Epithelial cell of umbilical artery (primary cell): ENCODE measurements at places on chromosomes 16 and 17. TPM values are rescaled to one million over a fixed set of nuclear protein-coding genes. Genes with fewer than 3 reads are reported as not detected.

SHBG gene
- not detected in 2 replicates for total RNA-seq

CFAP97D1 gene
- total RNA-seq, result not detected in 2 replicates

KARS1 gene
- 188 and 193 TPM in 2 replicates for total RNA-seq

RASD1 gene
- total RNA-seq, result 1.4 and 6.8 TPM in 2 replicates

RHBDL3 gene
- under 0.01 TPM in 1 of 2 replicates, not detected in the other for total RNA-seq

TBC1D3 gene
- total RNA-seq, result not detected in 2 replicates

KRTAP4-3 gene
- total RNA-seq, result not detected in 2 replicates

NLGN2 gene
- 2.1 and 2.6 TPM in 2 replicates for total RNA-seq

ADORA2B gene
- total RNA-seq, result 11.4 and 19.3 TPM in 2 replicates

GPR142 gene
- not detected in 2 replicates for total RNA-seq

PPL gene
- total RNA-seq, result under 0.01 and 0.46 TPM in 2 replicates

PPM1E gene
- total RNA-seq, result under 0.01 TPM in 1 of 2 replicates, not detected in the other

ZACN gene
- not detected in 2 replicates for total RNA-seq

GRB7 gene
- total RNA-seq, result not detected in 2 replicates

RNF222 gene
- total RNA-seq, result not detected in 2 replicates

TBC1D28 gene
- not detected in 2 replicates for total RNA-seq

LGALS9 gene
- 3.9 and 62.2 TPM in 2 replicates for total RNA-seq

ZMYND15 gene
- not detected in 2 replicates for total RNA-seq

IRX5 gene
- total RNA-seq, result under 0.01 TPM in 1 of 2 replicates, not detected in the other

C17orf113 gene
- 0.15 and 0.32 TPM in 2 replicates for total RNA-seq

RANBP10 gene
- 3.6 TPM in 2 replicates for total RNA-seq

MGAT5B gene
- 0.91 and 0.97 TPM in 2 replicates for total RNA-seq

OR4D1 gene
- total RNA-seq, result not detected in 2 replicates

ENPP7 gene
- not detected in 2 replicates for total RNA-seq

ATP6V0A1 gene
- total RNA-seq, result 17.2 and 35.6 TPM in 2 replicates

TLCD2 gene
- total RNA-seq, result 0.91 and 0.97 TPM in 2 replicates

CCL23 gene
- not detected in 2 replicates for total RNA-seq

CES3 gene
- not detected in 2 replicates for total RNA-seq

ABCC11 gene
- not detected in 2 replicates for total RNA-seq

TOP2A gene
- total RNA-seq, result 77.6 and 118 TPM in 2 replicates

TPSG1 gene
- total RNA-seq, result not detected in 2 replicates

CHAD gene
- not detected in 2 replicates for total RNA-seq

PDILT gene
- total RNA-seq, result not detected in 2 replicates

TBX4 gene
- not detected in 2 replicates for total RNA-seq

ODF4 gene
- not detected in 2 replicates for total RNA-seq

SLC47A1 gene
- total RNA-seq, result 2.3 and 4.4 TPM in 2 replicates

TVP23A gene
- not detected in 2 replicates for total RNA-seq

METRNL gene
- total RNA-seq, result 28.0 and 50.0 TPM in 2 replicates

CPHXL2 gene
- not detected in 2 replicates for total RNA-seq

UNC45B gene
- total RNA-seq, result not detected in 2 replicates

SLC25A19 gene
- total RNA-seq, result 12.3 and 17.6 TPM in 2 replicates

TMEM235 gene
- under 0.01 and 0.46 TPM in 2 replicates for total RNA-seq

MYH10 gene
- total RNA-seq, result 119 and 171 TPM in 2 replicates

KIF18B gene
- total RNA-seq, result 4.2 and 4.3 TPM in 2 replicates

PDE6G gene
- 0.76 and 0.97 TPM in 2 replicates for total RNA-seq

RUNDC3A gene
- total RNA-seq, result 0.32 TPM in 1 of 2 replicates, not detected in the other

KCNJ12 gene
- 0.61 and 0.65 TPM in 2 replicates for total RNA-seq

PDIA2 gene
- not detected in 2 replicates for total RNA-seq

LRRC46 gene
- under 0.01 and 0.15 TPM in 2 replicates for total RNA-seq

FOXJ1 gene
- not detected in 2 replicates for total RNA-seq

CDH5 gene
- total RNA-seq, result 373 and 422 TPM in 2 replicates

CACNG5 gene
- total RNA-seq, result not detected in 2 replicates

CD300LB gene
- not detected in 2 replicates for total RNA-seq

CCDC144A gene
- 4.3 and 5.5 TPM in 2 replicates for total RNA-seq

ITGA2B gene
- under 0.01 and 0.46 TPM in 2 replicates for total RNA-seq
